ENCODE measurements at places on chromosomes 2 and 18. TPM values are rescaled to one million over a fixed set of nuclear protein-coding genes. Genes with fewer than 3 reads are reported as not detected.

Gene DTNA
- total RNA-seq: not detected

GRCh38 chr18:22536558-22536957 lies 118.8 kb upstream of the CTAGE1 start:
- no peak for DNase-seq

- DNase-seq: no peak
These were observed 53.7 kb downstream of the HS1BP3 start for GRCh38 chr2:20596973-20597859.

- no peak for DNase-seq
These were observed 18.8 kb downstream of the ANKRD29 start for GRCh38 chr18:23643815-23644490.

Gene TLK1
- 112 TPM for total RNA-seq

GRCh38 chr2:49616800-49617199 lies 462.5 kb upstream of the FSHR start:
- no peak for DNase-seq

DNA sequence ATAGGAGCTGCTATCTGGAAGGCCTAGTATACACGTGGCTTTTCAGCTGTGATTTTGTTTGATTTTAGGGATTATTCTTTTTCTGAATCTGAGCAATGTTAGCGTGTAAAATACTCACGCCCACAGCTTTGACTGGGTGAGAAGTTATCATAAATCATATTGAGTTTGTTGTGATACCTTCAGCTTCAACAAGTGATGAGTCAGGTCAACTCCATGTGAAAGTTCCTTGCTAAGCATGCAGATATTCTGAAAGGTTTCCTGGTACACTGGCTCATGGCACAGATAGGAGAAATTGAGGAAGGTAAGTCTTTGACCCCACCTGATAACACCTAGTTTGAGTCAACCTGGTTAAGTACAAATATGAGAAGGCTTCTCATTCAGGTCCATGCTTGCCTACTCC lies at the start of gene GKN1:
Gene GKN1, plus strand, starts transcription at position 386 of the 400 bp plus-strand sequence. CDS start 42 bp downstream, outside the sequence.
- no peak for DNase-seq

Gene RSAD2
- total RNA-seq: 2.4 TPM

GRCh38 chr2:217975626-217976025 lies 27.2 kb downstream of the TNS1 start:
- DNase-seq: no peak

- no peak for DNase-seq
These were observed 68.1 kb downstream of the CCDC178 start for GRCh38 chr18:33372442-33372841.

Gene PROC
- 0.29 TPM for total RNA-seq

Gene LRRC30
- total RNA-seq: not detected

Gene PAX8
- total RNA-seq: 1.6 TPM

DNA sequence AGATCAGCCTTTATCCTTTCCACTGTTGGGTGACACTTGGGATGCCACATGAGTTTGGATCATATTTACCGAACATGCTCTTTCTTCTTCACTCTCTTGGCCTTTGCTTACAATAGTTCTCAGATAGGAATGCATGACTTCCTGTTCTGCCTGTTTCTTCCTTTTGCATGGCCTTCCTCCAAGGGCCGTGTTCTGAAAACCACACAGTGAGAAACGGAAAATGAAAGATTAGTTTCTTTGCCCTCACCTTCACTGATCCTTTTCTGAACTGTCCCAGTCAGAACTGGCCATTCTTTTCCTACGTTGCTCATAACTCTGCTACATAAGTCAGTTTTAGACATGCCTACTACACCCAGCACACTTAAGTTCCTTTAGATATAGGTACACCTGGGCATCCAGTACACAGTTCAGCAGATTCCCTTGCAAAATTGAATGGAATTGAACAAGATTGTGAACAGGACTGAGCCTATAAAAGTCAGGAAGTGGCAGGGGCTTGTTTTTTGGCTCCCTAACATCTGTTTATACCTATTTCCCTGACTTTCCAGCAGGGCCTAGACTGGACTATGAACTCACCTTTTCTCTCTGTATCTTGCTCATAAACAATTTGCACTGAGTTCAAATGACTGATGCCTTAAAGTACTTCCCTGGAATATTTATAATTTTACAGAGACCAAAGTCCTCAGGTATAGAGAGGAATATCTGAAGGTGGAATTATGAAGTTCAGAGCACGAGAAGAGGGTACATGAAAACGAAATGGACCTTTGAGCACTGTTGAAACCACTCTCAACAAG lies 186.4 kb upstream of the ST6GAL2 start:
- no peak for DNase-seq

- no peak for DNase-seq
These were observed 11.1 kb downstream of the HDAC4 start for GRCh38 chr2:239389414-239390329.

- no peak for DNase-seq
These were observed 20.3 kb upstream of the KDM3A start for GRCh38 chr2:86420913-86421312.

Gene EMILIN1
- total RNA-seq: 1.5 TPM

DNA sequence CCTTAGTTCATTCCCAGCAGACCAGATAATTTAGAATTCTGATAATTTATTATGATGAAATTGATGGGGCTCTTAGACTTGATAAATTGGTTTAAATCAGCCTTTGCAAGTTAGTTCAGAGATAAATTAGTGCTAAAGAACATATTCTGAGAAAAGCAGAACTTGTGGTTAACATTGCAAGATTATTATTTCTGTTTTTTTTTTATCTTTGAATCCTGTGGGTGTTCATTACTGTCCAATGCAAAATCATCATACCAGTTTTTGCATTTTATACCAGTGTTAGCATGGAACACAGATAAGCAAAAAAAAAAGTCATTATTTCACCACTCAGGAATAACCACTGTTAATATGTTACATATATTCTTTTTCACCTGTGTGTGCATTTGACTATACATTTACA lies 9.1 kb downstream of the SEPTIN2 start:
- DNase-seq: no peak

- no peak for DNase-seq
These were observed 6.4 kb downstream of the MTCL1 start for GRCh38 chr18:8711736-8712135.

DNA sequence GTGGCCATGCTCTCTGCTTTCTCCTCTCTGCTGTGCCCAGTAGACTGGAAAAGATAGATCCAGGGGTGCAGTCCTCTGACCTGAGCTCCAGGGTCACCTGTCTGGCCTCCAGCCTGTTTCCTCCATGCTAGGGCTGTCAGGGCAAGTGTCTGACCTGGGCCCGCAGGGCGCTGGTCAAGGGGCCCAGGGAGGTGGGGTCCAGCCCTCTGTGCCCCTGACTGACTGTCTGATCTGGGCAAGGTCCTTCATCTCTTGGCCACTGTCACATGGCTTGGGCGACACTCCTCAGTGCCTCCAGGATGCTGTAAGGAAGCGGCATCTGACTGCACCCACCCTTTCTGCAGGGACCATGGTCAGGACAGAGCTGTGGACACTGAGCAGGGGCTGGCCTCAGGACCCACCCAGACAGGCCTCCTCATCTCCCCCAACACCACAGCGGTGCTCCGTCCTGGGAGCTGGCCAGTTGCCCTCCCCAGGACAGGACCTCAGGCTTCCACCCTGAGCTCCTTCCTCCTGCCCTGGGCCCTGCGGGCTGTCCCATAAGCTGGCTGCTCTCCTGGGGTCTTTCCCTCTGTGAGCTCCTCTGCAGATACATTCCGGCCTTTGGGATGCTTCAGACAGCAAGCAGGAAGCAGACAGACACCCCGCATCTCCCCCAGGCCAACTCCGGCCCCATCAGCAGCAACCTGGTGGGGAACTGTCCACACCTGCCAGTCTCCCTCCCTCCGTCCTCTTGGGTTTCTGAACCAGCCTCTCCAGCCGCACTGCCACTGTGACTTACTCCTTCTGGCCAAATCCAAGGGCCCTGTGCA lies 21.2 kb upstream of the ALPI start:
- no peak for DNase-seq

- no peak for DNase-seq
These were observed 4.1 kb downstream of the PDCD1 start for GRCh38 chr2:241854342-241855244.

DNA sequence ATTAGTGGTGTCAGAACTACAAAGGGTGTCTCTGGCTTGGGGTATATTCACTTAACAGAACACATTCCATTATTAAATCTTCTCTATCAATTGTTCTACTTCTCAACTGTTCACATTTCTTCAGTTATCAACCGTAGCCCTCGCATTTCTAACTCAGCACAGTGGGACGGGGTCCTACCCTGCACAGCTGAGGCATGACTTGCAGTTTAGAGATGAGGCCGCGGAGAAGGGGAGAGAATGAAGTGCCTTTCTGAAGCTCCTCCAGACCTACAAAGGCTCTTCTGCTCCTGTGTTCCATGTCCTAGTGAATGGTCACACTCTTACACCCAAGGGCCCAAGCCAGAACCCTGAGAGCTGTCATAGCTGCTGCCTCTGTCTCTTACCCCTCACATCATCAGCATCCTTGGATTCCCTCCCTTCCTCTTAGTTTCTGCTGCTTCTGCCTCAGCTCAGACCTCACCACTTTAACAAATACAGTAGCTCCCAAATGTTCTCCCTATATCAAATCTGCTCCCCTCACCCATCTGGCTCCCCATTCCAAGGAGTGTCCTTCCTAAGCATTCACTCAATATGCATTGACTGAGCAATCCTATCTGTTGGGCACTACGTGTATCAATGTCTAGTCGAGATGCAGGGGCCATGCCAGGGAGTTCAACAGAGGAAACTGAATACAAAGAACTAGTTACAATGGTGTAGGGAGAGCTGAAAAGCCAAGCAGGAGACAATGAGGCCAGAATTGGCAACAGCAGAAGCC lies 34.3 kb upstream of the MRPL19 start:
- no peak for DNase-seq

DNA sequence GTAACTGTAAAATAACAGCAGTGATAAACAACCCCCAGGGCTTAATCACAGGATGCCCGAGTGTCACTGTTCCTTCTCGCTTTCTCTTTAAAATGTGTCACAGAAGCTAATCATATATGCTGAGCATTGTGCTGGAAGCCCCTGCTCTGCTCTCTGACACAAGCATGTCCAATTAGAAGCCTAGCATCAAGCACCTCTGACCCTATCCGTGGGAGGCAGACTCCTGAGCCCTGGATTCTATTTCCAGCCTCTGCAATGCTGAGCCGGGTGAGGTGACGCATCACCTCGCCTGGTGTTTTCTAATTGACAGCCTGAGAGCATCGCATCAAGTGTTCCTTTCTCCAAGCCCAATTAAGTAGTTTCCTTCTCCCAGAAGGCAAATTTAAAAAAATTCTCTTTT lies 19.7 kb upstream of the SCG2 start:
- DNase-seq: no peak

GRCh38 chr2:77796397-77796796 lies 274.2 kb upstream of the LRRTM4 start:
- DNase-seq: no peak

Gene TFPI
- total RNA-seq: 0.60 TPM

Gene GCG
- total RNA-seq: not detected

Gene OSBPL1A
- 2.2 TPM for total RNA-seq

Gene CASP10
- 15.7 TPM for total RNA-seq
